Hematopoietic multipotent progenitor cell treated with erythropoietin and hydrocortisone succinate and interleukin-3 and kit ligand, for 17 days (in vitro differentiated cells): ENCODE measurements at places on chromosomes 2 and 18.
A peak's percentile ranks its signal among the peaks of the same experiment; 100 is the strongest.

DNA sequence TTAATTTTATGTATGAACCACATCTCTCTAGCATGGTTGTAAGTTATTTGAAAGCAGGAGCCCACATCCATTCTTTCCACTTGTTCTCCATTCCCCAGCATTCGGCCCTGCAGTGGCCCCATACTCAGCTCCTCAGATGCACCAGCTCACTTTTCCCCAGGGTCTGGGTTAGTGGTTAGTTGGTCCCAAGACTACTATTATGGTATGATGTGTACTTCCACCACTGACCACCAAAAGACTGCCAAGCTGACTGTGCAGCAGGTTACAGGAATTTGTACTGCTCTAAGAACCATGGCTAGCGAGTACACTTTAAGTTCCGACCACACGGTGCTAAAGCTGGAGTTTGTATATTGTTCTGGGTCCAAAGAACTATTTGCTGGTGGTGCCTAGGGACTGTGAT, 413.6 kb upstream of the TCF4 start:
- no peak for DNase-seq

DNA sequence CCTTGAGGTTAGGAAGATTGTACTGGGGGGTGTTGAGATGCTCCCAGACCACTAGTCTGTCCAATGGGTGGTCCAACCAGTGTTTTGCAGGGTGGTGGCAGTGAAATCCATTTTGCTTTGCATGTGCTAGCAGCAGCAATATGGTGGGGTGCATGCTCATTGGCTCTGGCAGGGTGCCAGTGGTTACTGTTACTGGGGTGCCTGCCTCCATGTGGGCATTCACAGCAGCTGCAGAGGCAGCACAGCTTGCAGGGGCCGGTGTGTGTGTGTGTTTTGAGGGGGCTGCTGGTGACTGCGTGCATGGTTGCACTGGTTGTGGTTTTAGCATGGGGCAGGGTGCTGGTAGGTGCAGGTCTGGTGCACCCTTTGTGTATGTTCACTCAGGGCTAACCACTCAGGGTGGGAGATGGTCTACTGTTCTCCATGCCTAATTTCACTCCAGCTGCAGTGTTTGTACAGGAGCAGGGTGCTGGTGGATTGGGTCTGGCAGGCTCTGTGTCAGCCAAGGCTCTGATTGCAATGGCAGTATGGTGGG, 265.4 kb downstream of the NUP35 start:
- DNase-seq, result no peak

- DNase-seq, result no peak
Measured at GRCh38 chr2:165268754-165269153, 29.5 kb downstream of the SCN2A start.

DNA sequence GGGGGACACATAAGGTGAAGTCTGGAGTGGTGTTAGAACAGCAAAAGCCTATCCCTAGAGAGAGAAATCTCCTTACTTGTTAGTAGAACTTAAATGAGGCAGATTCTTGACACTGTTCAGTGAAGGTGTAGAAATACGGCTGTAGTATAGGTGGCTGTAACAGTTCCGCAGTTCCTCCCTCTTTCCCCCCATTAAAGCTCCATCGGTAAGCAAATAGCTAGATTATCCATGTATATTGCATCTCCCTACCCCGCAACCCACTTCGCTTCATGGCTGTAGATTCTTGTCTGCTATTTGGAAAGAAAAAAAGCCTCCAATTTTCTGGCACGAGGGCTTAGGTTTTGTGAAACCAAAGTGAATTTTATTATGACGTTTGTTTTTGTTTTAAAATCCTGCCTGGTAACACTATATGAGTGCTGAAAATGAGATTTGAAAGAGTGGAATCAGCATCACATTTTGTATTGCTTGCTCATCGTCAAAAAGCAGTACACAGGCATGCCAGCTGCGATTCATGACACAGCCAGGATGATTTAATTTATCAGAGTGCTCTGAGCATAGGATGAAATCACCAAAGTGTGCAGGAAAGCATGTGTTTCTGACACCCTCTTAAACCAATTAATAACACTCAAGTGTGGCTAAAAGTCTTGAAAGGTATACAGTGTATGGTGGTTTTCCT, 1.4 kb downstream of the FAM171B start:
- no peak for DNase-seq

- peak; percentile 19 for DNase-seq
Measured at GRCh38 chr2:135743860-135744259, 2.2 kb downstream of the UBXN4 start.

DNA sequence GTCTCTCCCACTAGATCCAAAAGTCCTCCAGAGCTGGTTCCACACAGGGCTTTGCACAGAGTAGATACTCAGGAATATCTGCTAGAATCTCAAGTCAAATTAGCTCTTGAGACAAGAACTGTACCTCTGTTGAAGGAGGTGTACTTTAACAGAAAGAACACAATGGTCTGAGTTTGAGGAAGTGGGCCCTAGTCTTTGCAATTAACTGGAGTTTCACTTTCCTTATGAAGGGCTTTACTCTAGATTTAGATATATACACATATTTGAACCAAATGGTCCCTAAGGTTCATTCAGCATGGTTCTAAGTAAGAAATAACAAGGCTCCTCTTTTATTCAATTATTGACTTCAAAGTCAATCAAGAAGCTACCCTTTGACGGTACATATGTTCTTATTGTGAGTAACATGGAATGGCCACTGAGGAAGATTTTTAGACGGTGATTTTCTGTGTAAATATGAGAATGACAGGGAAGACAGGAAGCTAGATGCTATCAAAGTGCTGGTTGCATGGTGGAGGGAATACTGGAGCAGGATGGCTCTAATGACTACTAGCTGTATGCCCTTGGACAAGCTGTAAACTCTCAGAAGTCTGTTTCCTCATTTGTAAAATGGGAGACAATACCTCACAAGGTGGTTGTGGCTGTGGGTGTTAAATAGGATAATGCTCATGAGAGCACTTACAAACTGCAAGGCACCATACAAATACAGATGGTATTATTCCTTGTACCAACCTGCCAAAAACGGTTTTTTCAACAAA, 73.5 kb upstream of the SERTAD2 start:
- no peak for DNase-seq

DNA sequence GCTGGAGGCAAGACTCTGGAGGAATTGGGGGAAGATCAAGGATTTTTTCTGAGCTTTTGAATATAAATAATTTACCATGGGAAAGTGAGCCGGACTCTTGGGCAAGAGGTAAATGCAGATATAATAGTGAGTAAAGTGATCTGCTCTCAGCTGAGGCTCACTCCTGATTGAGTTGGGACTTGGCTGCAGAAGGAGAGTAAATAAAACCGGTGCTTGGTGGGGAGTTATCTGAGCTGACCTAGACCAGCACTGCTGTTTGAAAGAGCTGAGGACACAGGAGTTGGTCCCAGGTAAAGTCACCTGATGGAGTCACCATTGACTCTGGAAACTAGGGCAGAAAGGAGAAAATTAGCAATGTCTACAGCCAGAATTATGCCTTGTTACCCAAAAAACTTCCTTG, 57.3 kb upstream of the LRPPRC start:
- no peak for DNase-seq

GRCh38 chr2:16135913-16136310, 195.6 kb downstream of the MYCN start:
- no peak for DNase-seq

DNA sequence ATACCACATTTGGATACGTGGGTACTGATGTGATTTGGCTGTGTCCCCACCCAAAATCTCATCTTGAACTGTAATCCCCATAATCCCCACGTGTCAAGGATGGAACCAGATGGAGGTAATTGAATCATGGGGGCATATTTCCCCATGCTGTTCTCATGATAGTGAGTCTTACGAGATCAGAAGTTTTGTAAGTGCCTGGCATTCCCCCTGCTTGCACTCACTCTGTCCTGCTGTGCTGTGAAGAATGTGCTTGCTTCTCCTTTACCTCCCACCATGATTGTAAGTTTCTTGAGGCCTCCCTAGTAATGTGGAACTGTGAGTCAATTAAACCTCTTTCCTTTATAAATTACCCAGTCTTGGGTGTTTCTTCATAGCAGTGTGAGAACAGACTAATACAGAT, 70.3 kb downstream of the CHST9 start:
- DNase-seq, result no peak

- no peak for DNase-seq
Measured at GRCh38 chr2:180463608-180464007, 456.5 kb upstream of the CWC22 start.

GRCh38 chr18:75923169-75923568, 495.7 kb upstream of the SMIM21 start:
- no peak for DNase-seq

- no peak for DNase-seq
Measured at GRCh38 chr2:208415255-208415654, 8.7 kb downstream of the PTH2R start.

DNA sequence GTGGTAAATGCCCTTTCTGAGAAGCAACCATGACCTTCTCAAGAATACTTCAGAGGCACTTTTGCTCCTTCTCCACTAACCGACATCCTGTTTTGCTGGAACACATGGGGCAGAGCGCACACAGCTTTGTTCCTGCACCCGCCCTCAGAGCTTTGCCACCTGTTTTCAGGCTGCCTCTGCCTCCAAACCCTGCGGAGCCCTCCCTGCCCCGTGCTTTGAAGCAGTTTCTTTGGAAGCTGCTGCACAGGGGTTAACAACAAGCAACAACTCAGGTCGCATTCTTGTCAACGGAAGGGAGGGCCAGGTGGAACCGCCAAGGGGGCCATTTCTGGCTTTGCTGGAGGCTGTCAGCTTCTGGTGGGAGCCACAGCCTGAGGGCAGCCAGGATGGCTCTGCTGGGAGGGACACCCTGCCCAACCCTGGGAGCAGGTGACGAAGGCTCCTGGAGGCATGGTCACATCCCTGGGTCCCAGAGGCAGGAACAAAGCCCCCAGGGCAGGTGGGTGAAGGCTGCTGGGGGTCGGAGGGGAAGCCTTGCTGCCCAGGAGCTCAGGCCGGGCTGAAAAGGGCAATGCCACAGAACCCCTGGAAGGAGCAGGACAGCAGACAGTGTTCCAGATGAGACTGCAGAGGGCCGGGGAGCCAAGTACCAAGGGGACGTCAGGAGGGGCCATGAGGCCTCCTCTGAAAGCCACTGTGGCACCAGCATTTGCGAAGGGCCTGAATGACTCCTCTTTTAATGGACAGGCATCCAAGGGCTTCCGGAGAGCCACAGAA, 46.8 kb downstream of the MRPS5 start:
- DNase-seq, result no peak

DNA sequence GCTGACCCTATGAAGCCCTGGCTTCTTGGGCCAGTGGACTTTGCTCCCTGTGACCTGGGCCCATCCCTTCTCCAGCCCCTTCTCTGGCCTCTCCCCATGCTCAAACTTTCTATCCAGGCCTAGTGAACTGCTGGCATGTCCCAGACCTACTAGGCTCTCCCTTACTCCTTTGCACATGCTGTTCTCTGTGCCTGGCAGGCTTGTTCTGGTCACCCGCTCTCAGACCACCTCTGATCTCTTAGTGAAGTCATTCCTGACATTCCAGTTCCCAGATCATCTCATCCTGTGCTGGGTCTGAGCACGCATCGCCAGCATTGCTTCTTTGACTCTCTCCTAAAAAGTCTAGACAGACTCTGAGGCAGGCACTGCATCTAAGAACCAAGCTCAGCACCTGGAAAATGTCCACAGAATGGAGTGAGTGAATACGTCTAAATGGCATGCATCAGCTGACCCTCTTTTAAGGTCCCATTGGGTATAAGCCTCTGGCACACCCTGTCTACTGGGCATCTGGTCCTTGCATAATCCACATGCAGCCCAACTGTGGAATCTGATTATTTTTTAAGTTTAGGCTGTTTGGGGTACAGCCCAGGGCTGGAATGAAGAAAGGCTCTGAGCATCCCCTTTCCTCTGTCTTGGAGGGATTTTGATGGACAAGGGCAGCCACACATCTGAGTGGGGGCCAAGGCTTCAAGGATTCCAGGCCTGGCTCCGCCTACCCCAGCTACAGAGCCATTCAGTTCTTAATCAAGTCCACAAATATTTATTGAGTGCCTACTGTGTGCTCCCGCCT, 130.6 kb upstream of the HAAO start:
- no peak for DNase-seq

GRCh38 chr2:189517847-189518535, 62.6 kb downstream of the SLC40A1 start:
- no peak for DNase-seq

DNA sequence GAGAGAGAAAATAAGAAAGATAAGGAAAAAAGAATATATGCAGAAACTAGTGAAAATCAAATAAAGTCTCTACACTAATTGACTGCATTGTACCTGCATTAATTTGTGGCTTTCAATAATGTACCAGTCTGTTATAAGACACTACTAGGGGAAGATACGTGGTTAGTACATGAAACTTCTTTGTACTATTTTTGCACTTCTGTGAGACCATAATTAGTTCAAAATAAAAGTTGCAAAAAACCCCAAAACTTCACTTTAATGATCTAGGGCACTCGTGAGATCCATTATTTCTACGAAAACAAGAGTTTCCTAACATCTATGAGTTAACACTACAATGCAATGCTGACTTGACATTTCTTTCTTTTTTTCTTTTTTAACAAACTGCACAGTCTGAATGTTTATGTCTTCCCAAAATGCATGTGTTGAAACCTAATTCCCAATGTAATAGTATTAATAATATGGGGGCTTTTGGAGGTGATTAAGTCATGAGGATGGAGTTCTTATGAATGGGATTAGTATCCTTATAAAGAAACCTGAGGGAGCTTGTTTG, 162.8 kb upstream of the LRRTM1 start:
- DNase-seq, result no peak

DNA sequence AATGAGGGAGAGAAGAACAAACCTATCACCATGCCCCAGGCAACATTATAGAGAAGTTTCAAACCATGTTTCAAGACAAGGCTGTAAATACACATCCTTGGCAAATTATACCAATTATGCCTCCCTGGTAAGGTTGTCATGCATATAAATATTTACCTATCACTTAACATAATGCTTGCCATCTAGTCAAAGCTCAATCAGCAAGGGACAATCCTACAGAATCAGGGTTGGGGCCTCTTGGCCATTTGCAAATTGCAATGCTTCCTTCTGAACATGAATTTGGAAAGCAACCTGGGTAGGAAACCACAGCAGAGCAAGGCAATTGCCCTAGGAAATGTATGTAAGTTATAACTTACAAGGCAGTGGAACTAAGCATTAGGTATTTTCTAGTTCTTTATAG, 907.2 kb upstream of the CDH2 start:
- DNase-seq, result no peak

- no peak for DNase-seq
Measured at GRCh38 chr18:23822590-23823385, 133.5 kb downstream of the LAMA3 start.

DNA sequence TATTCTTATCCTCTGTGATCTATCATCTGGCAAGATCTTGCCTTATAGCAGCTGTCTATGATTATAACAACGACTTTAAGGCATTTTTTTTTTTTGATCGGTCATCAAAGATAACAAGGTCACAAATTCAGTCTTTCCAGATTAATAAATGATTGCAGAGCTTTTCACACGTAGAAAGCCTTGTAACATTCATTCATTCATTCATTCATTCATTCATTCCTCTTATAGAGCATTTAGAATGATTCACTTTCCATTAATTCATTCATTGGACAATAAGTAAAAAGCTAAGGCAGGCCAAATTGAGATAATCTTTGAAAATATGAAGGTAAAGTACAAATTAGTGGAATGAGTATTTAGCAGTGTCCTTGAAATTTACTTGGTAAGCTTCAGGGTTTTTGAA, 223.7 kb downstream of the NUP35 start:
- no peak for DNase-seq

GRCh38 chr2:113069676-113070605, 2.2 kb downstream of the IL1F10 start:
- no peak for DNase-seq
